ENCODE measurements at places on chromosomes 12 and 14. TPM values are rescaled to one million over a fixed set of nuclear protein-coding genes. Genes with fewer than 3 reads are reported as not detected.

The NKX2-1 gene
- not detected for total RNA-seq

The WDHD1 gene
- total RNA-seq, result 3.6 TPM

The MANSC4 gene
- not detected for total RNA-seq

- no peak for DNase-seq
These were observed 156.2 kb downstream of the ETV6 start for GRCh38 chr12:11805680-11806079.

DNA sequence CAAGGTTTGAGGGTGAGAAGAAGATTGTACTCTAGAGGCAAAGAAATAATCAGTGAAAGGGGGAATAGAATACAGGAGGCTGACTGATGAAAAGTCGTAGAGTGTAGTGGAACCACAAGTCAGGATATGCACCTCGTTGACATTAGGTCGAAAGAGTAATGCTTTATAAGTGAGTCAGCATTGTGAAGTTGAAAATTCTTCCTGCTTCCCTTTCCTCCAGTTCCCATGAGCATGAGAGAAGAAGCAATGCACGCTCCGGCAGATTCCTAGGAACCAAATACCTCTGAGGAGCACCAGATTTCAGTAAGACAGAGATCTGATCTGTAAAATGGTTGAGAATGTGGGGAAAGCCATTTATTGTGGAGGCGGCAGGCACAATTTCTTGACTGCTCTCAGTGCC lies 16.5 kb downstream of the CCER1 start:
- DNase-seq, result no peak

- no peak for DNase-seq
These were observed 5.9 kb upstream of the RERG start for GRCh38 chr12:15227004-15227679.
